HFFc6 (cell line): ENCODE measurements at places on chromosomes 12 and 14. TPM values are rescaled to one million over a fixed set of nuclear protein-coding genes. Genes with fewer than 3 reads are reported as not detected.

Gene ADAM21
- 0.53 to 0.56 TPM (median 0.56 TPM) in 3 replicates for total RNA-seq

Gene ADGRD1
- not detected in 3 replicates for total RNA-seq

Gene AGAP2
- 0.14 and 0.18 TPM in 2 replicates for total RNA-seq

Gene PROX2
- total RNA-seq, result not detected in 3 replicates

Gene GALNT4
- 6.9 to 7.6 TPM (median 7.1 TPM) in 3 replicates for total RNA-seq

Gene SELPLG
- 7.0 to 9.1 TPM (median 7.0 TPM) in 3 replicates for total RNA-seq

Gene FOXM1
- total RNA-seq, result 41.9 to 86.3 TPM (median 70.8 TPM) in 3 replicates

Gene RHEBL1
- 0.58 to 0.89 TPM (median 0.59 TPM) in 3 replicates for total RNA-seq

Gene FOXN4
- not detected in 3 replicates for total RNA-seq

Gene NTN4
- 52.4 to 105 TPM (median 86.0 TPM) in 3 replicates for total RNA-seq

DNA sequence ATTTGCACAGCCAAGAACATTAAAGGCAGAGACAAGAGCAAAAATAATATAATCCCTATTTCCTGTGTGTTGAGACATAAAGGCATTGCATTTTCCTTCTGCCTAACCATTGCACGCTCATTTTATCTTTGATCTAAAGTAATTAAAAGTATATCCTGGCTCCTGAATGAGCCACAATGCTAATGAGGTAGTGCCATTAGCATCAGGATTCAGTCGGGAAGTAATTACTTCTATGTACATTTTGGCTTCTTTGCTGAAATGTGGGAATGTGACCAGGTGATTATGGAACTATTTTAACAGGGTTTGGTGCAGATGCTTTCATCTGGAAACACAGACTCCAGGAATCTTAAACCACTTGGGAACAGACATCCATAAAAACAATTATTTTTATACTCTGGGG lies 77.4 kb downstream of the TMTC1 start:
- peaks cover 2% of the 10 kb centered on the region; the same call in 1 of the 2 replicates for H3K27me3 ChIP-seq
- H3K27ac ChIP-seq, result no peak overlapping the region
- H3K36me3 ChIP-seq, result no peaks in the 10 kb centered on the region
- DNase-seq, result no peak

DNA sequence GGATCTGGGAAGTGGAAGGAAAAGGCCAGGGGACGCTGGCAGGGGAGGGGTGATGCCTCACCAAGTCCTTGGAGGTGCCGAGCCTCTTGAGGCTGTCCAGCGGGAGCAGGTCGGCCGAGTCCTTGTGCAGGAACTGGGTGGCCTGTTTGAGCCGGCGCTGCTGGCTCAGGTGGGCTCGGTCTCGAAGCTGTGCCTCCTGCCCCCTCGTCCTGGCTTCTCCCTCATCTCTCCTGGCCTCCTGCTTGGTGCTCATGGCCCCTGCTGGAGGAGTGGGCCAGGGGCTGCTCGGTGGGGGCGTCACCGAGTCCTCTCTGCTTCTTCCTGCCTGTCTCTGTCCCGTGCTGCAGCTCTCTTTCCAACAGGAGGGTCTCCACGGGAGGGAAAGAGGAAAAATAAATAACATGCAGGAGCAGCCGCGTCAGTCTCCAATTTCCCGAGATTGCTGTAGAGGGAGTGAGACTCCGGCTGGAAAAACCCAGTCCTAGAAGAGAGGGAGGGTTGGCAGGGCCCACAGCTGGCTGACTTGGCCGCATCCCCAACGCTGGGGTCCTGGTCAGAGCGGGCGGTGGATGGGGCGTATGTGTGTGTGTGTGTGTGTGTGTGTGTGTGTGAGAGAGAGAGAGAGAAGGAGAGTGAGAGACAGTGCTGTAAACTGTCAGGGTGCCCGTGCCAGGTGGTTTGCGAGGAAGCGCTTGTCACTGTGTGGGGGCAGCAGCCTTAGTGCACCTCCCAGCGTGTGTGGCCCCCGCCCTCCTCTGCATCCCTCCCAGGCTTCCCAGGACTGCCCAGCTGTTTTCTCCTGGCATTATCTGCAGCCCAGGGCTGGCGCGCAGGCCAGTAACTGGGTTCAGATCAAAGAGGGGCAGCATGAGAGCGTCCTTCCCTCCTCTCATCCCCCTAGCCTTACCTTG lies at the start of gene NRIP2:
TSS of gene NRIP2 (minus strand) at position 455 of the 911 bp plus-strand sequence. CDS start at position 403, 52 bp downstream.
- H3K4me3 ChIP-seq, result peak within 1 kb of the TSS; percentile 62
- peaks cover 5% of the 10 kb centered on the region; the same call in 1 of the 2 replicates for H3K36me3 ChIP-seq
- H3K27me3 ChIP-seq, result peaks cover 10% of the 10 kb centered on the region
- DNase-seq, result no peak
- H3K27ac ChIP-seq, result no peak within 1 kb of the TSS

GRCh38 chr12:75933101-75933500 lies 98.5 kb downstream of the PHLDA1 start:
- DNase-seq, result peak; percentile 74
- H3K27ac ChIP-seq, result peak overlapping the region; percentile 69
- no peaks in the 10 kb centered on the region for H3K36me3 ChIP-seq
- H3K4me1 ChIP-seq, result peaks cover 31% of the 10 kb centered on the region
- H3K4me3 ChIP-seq, result no peak overlapping the region

GRCh38 chr14:92340071-92340470 lies 17.1 kb downstream of the SLC24A4 start:
- no peak overlapping the region for H3K4me3 ChIP-seq
- no peaks in the 10 kb centered on the region for H3K36me3 ChIP-seq
- DNase-seq, result no peak
- H3K27ac ChIP-seq, result no peak overlapping the region

DNA sequence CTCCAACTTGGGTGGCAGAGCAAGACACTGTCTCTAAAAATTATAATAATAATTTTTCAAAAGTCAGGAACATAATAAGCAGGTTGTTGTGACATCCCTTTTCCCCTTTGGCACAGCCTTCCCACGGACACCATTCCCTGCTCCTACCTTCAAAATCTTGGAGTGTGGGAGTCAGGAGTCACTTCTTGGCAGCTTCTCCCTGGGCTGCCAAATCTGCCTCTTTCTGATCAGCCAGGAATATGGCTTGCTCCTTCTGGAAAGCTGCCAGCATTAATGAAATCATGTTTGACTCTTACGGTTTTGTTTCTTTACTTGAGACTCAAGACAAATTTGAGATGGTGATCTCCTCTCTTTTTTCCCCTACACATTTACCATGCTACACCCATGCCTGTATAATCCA lies 391.4 kb upstream of the SYT1 start:
- H3K27ac ChIP-seq, result no peak overlapping the region
- no peak overlapping the region for H3K4me3 ChIP-seq
- peaks cover 6% of the 10 kb centered on the region for H3K36me3 ChIP-seq
- DNase-seq, result no peak
- no peaks in the 10 kb centered on the region for H3K4me1 ChIP-seq
- peaks cover 5% of the 10 kb centered on the region for H3K27me3 ChIP-seq

GRCh38 chr14:72924337-72924736 lies 1.9 kb upstream of the DCAF4 start:
- no peak for DNase-seq
- peaks cover 30% of the 10 kb centered on the region for H3K4me1 ChIP-seq
- H3K27ac ChIP-seq, result no peak overlapping the region
- H3K4me3 ChIP-seq, result no peak overlapping the region
- no peaks in the 10 kb centered on the region; the same call in 1 of the 2 replicates for H3K36me3 ChIP-seq

DNA sequence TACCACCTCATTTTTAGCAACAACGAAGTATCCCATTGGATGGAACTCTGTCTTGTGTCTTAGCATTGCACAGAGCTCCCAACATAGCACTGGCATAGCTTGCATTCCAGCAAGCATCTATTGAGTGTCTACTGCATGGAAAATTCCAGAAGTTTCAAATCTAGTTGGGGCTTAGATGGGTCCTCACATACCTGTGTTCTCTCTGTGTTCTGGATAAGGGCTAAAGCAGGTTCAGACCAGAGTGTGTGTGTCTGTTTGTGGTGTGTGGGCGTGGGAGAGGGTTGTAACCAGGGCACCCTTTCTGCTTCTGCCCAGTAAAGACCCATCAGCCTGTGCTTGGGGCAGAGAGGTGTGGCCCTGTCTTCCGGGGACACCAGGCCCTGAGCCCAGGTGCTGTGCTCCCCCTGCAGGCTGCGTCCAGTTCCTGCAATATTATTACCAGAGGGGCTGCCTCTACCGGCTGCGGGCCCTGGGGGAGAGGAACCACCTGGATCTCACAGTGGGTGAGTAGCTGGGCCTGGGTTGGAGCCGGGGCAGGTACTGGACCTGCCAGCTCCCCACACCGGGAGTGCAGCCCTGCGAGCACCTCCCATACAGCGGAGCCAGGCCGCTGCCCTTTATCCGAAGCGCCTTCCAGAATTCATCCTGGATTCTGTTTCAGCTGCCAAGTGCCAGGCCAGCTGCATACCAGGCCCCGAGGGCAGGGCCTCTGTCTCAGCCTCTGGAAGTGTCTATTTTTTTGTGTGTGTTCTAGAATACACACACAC lies 20.3 kb downstream of the RHOF start:
- peaks cover 12% of the 10 kb centered on the region for H3K4me1 ChIP-seq
- no peaks in the 10 kb centered on the region for H3K27me3 ChIP-seq
- no peak overlapping the region for H3K4me3 ChIP-seq
- peak; percentile 45 for DNase-seq

GRCh38 chr12:49824895-49825294 lies 3.3 kb downstream of the NCKAP5L start:
- H3K27ac ChIP-seq, result peak overlapping the region; percentile 75
- H3K27me3 ChIP-seq, result peaks cover 2% of the 10 kb centered on the region; the same call in 1 of the 2 replicates
- H3K4me3 ChIP-seq, result peak overlapping the region; percentile 67
- no peaks in the 10 kb centered on the region for H3K36me3 ChIP-seq
- H3K4me1 ChIP-seq, result peaks cover 64% of the 10 kb centered on the region

DNA sequence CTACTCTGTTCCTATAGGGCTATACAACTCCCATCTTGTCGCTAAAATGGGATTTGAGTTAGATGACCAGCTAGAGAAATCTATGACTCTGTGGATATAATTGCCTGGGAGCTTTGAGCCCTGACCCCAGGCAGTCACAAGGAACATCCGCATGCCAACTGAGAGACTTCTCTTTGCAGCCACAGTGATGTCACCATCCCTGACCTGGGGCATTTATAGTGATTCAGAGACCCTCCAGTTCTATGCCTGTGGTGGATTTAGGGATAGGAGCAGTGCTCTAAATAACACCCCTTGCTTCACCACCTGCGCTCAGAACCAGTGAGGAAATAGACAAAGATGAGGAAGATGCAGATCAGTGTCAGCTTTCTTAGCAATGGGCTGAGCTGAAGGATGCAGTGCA lies 86.2 kb downstream of the RIN3 start:
- H3K4me1 ChIP-seq, result peaks cover 49% of the 10 kb centered on the region
- peaks cover 5% of the 10 kb centered on the region for H3K27me3 ChIP-seq
- peak overlapping the region; percentile 88 for H3K27ac ChIP-seq
- peak; percentile 56 for DNase-seq

DNA sequence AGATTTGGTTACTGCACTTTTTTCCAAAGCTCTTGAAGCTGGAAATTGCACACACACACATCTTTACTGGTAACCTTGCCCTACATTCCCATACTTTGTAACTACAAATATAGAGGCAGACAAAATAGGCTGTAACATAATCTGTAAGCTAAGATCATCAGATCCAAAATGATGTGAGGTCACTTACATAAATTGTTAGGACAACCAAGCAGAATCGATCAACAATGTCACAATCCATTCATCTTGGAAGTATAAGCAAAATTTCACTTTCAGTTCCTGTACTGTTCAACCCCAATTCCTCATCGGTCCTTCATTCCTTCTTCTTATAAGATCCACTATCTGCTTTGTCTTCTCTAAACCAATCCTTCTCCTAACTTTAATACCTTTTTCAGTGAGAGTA lies 72.6 kb downstream of the EPS8 start:
- no peaks in the 10 kb centered on the region for H3K27me3 ChIP-seq
- no peak overlapping the region for H3K4me3 ChIP-seq
- no peak for DNase-seq
- peaks cover 73% of the 10 kb centered on the region for H3K4me1 ChIP-seq

DNA sequence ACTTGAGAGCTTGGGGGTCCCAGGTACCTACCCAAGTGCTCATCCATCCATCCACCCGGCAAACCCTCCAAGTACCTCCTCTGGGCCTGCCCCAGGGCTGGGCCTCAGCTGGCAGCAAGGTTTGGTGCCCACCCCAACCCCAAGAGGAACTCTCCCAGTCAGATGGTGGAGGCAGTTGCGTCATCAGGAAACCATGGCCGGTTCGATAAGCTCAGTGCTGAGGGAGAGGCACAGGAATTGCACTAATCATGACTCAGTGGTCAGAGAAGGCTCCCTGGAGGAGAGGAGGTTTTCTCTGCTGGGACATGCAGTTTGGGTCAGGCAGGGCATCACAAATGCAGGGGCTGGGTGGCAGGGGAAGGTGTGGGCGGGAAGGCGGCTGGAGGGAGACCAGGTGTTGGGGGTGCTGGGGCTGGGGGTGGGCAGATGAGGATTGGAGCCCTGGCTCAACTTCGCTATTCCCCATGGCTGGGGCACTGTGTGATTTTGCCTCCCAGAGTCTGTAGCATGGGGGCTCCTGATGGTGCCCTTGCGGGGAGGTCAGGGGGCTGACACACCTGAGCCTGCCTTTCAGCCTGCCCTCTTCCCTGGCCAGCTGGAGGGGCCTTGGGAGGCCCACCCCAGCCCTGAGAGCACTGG lies 32.2 kb downstream of the SH2B3 start:
- H3K4me1 ChIP-seq, result peaks cover 91% of the 10 kb centered on the region
- H3K4me3 ChIP-seq, result peak overlapping the region; percentile 70
- DNase-seq, result peak; percentile 81
- H3K27ac ChIP-seq, result peak overlapping the region; percentile 93
- peaks cover 55% of the 10 kb centered on the region for H3K27me3 ChIP-seq
